NCI-H187 treated with DMSO at 0.1 percent for 48 hours (cell line): ENCODE measurements at places on chromosomes 2 and 18.
A peak's percentile ranks its signal among the peaks of the same experiment; 100 is the strongest.

- peak; percentile 80 for DNase-seq
Measured at GRCh38 chr2:137522620-137523011, 441.7 kb upstream of the HNMT start.

DNA sequence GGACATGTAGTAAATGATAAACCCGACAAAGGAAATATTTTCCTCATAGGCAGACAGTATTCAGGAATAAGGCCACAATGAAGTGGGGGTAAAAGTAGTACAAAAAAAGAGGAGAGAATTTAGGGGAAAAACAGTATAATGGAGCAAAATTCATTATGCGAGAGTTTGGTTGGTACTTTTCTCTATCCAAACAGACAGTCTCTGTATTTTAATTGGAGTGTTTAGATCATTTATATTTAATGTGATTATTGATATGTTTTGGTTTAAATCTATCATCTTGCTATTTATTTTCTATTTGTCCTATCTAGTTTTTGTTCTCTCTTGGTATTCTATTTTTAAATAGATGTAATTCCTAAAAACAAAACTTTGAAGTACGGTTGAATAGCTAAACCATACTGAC lies 170.3 kb upstream of the SP5 start:
- DNase-seq = no peak

GRCh38 chr2:59462422-59463197 lies 1090.8 kb downstream of the BCL11A start:
- no peak for DNase-seq

DNA sequence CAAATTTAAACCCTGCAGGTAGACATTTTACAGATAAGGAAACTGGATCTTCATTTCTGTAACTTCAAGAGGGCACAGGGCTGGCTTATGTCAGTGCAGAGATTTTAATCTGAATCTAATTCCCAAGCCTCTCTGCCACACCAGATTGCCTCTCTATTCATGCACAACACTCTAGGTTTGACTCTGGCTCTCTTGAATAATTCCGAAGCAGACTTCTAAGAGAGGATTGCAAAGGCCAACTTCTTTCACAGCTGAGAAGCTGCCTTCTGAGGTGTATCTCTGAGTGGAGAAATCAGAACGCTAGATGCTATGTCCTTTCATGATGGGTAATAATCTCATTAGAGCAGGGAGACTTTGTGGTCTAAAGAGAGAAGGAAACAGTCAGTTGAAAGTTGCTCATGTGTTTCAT lies 20.1 kb upstream of the MGAT5 start:
- no peak for DNase-seq

DNA sequence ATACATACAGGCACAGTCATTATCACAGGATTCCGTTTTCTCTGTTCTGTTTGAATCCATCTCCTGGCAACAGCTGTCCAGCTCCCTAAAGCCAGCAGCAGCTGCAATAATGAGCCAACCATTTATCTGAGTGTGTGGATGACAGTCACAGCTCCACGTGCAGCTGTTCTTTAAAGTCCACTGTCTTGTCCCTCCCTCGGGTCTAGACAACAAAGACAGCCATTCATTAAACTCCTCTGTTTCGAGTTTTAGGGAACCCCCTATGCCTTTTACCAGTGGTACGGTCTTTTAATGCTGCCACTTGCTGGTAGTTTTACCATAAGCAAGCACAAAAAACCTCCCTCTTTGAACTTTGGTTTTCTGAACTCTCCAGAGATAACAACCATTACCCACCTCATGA lies 16.0 kb upstream of the MSGN1 start:
- no peak for DNase-seq

DNA sequence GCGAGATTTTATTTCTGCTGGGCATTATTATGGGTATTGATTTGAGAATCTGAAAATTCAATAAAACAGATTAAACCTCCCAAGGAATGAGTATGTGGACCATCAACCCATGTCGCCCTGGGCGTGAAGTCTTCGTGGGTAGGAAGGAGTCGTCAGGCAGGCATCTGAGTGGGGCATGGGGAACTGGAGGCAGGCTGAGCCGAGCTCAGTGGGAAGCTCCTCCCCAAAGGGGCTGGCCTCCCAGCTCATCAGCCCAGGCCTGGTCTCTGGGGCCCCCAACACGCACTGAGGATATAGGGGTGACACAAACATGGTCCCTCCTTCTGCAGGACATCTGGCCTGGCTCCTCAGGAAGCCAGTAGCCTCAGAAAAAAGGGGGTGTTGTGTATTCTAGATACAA lies 265.2 kb downstream of the TFCP2L1 start:
- DNase-seq = no peak

- no peak for DNase-seq
Measured at GRCh38 chr18:9336827-9337226, 2.3 kb downstream of the TWSG1 start.

GRCh38 chr2:196988639-196989038 lies 62.1 kb upstream of the PGAP1 start:
- DNase-seq = no peak

DNA sequence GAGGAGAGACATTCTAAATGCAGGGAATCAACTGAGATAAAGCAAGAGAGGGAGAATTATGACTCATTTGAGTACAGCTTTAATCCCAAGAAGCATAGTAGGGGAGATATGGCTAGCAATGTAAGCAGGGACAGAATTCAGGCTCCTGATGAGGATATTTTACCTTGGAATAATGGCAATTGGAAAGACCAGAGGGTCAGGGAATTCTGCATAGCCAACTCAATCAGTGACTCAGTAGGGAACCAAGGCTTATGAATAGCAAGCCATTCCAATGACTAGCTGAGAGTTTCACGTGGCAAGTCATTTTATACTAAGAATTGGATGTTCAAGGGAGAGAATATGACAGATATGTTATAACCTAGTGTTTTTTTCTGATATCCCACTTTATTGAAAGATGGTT lies 563.8 kb upstream of the NETO1 start:
- no peak for DNase-seq

DNA sequence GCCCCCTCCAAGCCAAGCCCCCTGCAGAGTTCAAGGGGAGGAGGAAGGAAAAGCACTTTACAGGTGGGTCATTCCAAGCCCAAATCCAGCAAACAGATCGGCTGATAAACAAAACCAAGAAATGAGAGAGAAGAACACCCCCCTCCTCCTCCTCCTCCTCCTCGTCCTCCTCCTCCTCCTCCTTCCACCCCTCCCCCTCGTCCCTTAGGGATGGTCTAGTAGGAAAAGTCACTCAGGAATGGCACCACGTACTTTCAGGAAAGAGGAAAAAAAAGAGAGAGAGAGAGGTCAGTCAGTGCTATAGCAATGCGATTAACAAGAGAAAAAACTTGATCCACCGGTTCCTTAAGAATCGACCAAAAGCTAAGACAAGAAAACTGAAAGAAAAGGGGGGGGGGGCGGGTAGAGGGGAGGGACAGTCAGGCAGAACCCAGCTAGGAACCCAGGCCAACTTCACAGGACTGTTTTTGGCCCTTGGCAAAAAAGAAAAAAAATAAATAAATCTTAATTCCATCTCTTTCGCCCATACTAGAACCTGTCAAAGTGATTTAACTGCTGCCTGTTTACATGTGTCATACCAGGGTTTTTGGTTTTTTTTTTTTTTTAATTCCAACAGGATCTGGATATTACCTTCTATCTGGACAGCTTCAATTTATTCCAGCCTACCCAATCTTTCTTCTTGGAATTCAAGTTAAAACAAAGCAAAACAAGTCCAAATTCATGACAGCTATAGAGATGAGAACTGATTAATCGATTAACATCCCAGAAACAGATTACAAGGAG lies 906 bp downstream of the IKZF2 start:
- no peak for DNase-seq

- no peak for DNase-seq
Measured at GRCh38 chr18:59233017-59233410, 13.1 kb downstream of the GRP start.

DNA sequence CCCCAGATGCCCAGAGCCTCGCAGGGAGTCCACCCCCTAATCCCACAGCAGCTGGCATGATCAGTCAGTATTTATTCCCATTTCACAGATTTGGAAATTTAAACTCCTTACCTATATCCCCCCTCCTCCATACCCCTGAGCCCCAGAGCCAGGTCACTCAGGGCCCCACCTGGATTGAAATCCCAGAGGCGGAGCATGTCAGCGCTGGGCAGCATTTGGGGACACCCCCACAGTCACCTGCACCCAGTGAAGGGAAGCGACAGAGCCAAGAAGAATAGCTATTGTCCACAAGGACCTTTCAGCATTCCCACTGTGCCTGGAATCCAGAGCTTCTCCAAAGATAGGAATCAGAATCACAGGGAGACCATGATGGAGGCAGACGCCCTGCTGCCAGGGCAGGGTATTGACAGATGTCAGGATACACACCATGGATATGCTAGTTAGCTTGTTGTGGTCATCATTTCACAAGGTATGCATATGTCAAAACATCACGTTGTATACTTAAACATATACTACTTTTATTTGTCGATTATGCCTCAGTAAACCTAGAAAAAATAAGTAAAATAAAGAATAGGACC lies 968 bp upstream of the ASTL start:
- DNase-seq = no peak

DNA sequence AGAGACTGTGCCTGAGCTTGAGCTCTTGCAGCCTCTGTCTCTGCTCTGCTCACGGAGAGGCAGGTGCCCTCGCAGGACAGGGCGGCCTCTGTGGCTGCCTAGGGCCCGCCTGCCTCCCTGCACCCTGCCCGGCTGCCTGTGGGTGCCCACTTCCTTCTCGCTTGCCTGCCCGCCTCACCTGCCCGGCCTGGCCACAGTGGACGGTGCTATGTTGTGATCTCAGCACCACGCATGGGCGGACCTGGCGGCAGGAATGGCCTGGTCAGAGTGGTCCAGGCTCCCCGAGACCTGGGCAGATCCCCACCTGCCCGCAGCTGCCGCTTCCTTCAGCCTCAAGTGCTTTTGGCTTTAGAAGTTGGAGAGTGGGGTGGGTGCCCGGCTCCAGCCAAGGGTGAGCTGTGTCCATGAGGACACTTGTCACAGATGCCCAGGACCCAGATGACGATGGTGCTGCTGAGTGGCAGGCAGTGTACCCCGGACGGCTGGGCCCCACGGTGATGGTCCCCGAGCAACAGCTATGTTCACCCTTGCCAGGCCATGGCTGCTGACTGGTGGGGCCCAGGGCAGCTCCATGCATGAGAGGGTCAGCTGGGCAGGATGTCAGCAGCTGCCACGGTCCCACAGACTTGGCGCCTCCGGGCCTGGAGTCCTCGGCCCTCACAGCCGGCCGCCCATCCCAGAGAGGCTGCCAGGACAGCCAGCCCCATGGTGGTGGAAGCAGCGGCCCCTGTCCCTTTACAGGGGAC lies 25.3 kb downstream of the RTP5 start:
- no peak for DNase-seq

DNA sequence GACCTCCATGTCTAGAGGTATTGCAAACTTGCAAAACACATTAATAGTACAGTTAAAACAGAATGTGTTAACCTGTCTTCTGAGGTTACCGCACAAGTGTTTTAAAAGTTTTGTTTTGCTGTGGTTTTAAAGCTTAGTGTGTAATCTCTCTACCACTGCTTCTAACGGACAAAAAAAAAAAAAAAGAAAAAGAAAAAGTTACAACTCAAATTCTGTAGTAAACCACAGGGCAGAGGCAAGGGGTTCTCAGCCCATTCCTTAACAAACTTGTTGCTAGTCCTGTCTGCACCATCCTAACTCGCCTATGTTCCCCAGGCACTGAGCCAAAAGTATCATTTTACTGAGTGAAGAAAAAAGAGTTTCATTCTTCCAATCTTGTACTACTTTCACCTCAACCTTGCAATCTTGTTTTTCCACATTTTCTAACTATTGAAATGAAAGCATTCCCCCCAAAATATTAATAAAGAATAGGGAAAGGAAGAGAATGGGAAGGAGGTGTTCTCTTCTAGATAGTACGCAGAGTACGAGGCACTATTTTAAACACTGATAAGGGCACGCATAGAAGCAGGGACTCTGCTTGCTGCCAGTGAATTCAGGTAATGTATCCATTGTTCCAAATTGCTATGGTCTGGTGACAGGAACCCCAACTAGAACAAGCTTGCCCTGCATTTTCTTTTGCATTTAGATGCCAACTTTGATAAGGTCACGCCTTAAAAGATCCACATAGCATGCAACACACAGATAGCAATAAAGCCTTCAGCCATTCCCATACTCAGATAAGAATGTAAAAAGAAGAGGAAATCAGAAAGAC lies 47.1 kb downstream of the IKZF2 start:
- DNase-seq = no peak

DNA sequence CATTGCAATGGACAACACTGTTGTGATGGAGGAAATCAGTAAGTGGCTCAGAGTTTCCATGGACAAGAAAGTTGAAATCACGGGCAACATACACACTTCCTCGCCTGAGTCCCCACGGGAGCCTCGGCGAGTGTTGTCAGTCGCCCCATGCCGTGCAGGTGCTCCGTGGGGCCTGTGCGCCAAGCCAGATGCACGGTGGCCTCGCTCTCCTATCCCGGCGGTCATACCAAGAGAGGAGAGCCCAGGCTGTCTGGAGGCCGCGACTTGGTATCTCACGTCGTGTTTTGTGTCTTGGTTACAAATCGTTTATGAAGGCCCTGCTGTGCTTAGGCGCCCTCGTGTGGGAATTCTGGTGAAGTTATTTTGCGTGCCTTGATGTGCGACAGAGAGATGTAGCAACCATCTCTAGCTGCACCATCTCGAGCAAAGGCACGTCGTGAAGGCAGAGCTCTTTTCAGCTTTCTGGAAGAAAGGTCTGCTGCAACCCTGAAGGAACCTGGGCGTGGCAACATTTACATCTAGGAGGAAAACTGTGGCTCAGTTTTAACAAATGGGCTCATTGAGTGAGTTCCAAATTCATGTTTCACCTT lies 21.8 kb downstream of the ATG4B start:
- DNase-seq = no peak

DNA sequence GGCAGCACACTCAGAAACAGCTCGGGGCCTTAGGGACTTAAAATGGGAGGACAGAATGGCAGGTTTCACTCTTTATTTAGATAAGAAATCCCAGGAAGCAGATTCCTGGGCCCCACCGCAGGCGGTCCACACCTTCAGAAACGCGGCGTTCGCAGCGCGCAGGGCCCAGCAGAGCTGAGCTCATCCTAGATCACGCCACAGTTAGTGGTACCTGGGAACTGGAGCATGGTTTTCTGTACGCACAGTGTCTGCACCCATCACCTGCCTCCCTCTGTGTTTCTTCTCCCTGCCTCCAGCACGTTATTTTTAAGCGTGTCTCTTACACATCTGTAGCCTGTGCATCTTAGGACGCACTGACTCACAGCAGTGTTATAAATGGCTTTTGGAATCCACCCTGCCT lies 242.1 kb downstream of the ALPK2 start:
- DNase-seq = no peak

GRCh38 chr2:217783243-217783642 lies 219.6 kb downstream of the TNS1 start:
- DNase-seq = no peak

DNA sequence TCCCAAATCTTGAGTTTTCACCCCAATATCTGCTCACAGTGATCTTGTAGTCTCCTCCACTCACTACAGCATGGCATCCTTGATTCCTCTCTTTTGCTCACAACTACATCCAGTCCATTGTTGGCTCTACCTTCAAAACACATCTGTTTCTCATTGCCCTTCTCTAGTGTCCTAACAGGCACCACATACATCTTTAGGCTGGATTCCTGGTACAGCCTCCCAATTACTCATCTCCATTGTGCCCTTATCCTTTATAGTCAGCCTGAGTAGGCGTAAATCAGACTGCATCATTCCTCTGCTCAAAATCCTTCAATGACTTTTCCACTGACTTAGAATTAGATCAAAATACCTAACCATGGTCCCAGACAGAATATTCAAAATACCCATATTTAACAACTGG lies 10.7 kb upstream of the TAF1B start:
- no peak for DNase-seq

GRCh38 chr2:218396688-218397462 lies 2.8 kb upstream of the CTDSP1 start:
- DNase-seq = peak; percentile 18
